ENCODE measurements at places on chromosomes 4 and X.

DNA sequence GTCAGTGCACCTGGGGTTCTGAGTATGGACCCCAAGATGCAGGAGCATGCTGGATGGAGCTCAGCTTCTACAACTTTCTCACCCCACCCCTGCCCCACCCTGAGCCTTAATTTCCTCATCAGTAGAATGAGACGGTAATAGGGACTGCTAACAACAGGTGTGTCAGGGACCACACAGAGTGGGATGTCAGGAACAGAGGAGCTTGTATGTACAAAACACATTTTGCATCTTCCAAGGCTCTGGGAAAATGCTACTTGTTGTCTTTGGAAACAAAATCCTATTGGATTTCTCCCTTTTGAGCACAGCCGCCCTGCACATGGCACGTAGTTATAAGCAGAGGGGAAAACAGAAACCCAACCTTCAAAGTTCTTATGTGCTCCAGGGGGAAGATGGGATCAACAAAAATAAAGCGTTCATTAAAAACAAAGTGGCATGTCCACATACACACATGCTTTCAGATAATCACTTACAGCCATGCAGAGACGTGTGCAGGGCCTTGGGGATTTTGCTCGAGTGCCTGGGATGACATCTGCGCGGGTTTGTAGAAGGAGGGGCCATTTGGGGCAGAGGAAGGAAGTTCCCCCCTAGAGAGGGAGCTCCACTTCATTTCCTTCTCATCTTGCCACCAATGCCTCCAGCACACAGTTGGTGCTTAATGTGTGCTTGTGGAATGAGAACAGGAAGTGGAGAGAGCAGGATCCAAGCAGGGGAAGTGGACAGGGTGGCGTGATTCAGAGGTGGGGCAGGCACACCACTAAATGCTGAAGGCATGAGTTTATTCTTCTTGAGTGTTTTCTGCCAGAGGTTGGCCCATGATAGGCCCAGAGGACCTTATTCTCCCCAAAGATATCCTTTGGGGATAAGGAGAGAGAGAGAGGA is 138.9 kb downstream of the SMIM20 start:
- no peak for DNase-seq

- peak; percentile 72 for DNase-seq
Observed at GRCh38 chr4:110663738-110664444, 41.0 kb upstream of the PITX2 start.

DNA sequence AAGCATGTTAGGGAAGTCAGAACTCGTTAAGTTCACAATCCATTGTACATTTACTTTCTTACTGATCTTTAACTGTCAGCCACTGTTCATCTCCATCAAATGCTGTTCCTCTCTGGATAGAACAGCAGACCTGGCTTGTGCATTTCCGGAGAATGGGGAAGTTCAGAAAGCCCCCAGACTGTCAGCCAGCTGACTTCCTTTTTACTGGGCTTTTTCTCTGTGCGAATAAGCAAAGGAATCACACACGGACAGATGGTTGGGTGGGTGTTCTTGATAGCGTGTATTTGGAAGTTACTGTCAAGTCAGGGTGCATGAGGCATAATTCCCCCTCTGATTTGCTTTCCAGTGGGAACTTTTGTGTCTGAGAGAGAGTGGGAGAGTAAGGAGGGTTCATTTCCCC is 56.8 kb downstream of the TSPAN7 start:
- no peak for DNase-seq

GRCh38 chr4:52932591-52933470 is 70.7 kb downstream of the RASL11B start:
- peak; percentile 48 for DNase-seq

DNA sequence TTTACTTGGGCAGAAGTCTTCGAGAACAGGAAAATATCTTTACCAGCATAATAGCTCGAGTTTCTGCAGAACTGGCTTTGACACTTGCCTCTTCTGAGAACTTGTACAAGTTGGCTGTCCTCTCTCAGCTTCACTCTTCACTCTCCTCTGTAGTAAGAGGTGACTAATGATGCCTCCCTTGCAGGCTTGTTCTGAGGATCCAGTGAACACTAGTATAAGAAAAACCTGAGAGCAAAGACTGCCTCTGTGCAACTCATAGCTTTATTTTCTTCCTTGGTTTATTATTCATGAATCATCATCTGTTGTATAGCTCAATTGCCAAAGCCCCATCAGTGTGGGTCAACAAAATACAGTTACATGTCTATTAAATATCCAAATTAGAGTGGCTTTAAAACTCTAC is 266.7 kb upstream of the CLNK start:
- DNase-seq, result peak; percentile 38

- DNase-seq, result no peak
Observed at GRCh38 chr4:14772388-14772787, 229.9 kb upstream of the CPEB2 start.

GRCh38 chrX:110600745-110601310 is 194.8 kb downstream of the CHRDL1 start:
- DNase-seq, result peak; percentile 86

DNA sequence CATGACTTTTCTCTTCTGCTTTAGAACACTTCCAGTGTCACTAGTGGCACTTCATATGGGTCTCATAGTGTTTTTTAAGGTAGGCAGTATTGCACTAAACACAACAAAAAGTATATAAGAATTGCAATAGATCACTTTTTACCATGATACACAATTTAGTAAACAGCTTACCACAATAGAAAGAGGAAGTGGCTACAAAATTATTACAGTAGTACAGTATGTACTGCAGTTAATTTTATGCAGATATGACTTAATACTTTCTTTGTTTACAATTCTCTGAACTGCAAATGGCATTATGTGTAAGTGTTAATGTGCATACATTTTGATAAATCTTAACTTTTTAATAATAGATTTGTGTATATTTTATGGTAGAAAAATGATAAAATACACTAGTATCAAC is 157.3 kb downstream of the RRAGB start:
- no peak for DNase-seq

- DNase-seq, result no peak
Observed at GRCh38 chr4:99821918-99822503, 5.4 kb downstream of the DAPP1 start.

DNA sequence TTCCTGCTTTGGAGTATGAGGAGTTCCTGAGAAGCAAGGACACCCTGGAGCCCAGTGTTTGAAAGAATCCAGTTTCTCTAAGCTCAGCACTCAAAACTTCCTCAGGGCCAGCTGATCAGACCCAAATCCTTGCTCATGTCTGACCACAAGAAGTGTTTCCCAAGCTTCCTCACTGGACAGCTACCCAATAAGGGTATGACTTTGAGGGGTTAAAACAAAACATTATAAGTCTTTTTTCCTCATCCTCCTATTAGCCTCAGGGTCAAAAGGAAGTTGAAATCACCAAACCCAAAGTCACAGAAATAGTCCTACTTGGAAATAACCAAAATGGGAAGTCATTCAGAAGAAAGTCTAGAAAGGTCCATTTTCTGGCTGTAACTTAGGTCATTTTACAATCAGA is 13.7 kb downstream of the ZBTB33 start:
- no peak for DNase-seq

- peak; percentile 46 for DNase-seq
Observed at GRCh38 chrX:48696909-48697727, 584 bp downstream of the SUV39H1 start.

- DNase-seq, result no peak
Observed at GRCh38 chr4:56513517-56513916, 7.9 kb downstream of the ARL9 start.

DNA sequence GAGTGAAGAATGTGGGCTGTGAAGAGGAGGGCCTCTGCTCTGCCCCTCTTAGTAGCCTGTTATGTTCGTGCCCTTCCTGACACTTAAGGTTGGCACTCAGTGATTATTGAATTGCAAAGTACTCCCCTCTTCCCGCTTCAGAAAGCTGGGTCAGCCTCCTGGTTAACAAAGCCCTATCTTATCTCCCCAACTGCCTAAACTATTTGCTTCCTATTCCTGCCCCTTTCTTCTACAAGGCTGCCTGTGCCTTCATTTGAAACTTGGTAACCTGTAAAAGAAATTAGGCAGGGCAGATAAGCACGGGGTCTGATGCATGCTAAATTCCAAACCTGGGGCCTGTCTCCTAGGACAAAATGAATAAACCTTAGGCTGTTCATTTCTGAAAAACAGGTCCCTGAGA is 23.1 kb upstream of the TMEM150C start:
- no peak for DNase-seq

DNA sequence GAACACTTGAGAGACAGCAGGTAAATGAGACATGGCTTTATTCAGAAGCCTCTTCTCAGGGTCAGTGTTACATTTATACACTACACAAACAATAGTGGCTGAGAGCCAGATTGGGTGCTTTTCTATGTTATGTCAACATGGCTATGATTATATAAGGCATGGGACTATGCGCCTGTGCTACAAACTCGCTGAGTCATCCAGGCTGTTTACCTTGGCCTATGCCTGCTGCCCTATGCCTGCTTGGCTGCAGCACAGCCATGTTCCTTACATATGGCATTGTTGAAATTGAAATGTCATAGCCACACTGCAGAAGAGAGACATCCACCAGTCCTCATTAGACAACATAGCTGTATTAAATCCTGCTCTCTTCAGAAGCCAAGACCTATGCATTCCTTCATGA is 236.3 kb upstream of the NWD2 start:
- peak; percentile 73 for DNase-seq

DNA sequence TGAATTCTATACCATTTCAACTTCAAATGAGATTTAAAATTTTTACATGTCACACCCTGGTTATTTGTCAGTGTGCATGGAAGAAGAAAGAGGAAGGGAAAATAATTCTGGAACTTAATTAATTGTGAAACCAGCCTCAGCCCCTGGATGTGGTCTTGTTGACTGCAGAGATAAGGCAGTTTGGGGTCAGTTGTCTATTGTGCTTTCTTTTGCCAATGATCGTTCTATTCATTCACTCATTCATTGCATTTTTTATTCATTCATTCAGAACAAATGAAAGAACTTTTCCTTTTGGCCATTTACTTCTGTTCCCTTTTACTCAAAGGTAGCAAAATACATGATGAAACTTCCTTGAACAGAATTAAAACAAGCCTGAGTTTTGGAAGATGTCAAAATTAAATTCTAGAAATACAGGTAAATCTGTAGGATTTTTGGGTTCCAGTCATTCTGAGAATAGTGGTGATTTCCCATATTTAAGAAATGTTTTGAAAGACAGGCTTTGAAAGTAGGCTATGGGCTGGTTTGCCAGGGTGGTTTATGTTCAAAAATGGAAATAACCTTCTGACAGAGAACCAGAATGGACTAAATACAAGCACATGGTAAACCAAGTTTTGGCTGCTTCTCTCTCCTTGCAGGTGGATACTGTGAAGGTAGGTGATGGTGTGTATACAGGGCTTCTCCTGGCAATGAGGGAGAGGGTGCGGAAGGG is 35.7 kb downstream of the PARM1 start:
- DNase-seq, result no peak

DNA sequence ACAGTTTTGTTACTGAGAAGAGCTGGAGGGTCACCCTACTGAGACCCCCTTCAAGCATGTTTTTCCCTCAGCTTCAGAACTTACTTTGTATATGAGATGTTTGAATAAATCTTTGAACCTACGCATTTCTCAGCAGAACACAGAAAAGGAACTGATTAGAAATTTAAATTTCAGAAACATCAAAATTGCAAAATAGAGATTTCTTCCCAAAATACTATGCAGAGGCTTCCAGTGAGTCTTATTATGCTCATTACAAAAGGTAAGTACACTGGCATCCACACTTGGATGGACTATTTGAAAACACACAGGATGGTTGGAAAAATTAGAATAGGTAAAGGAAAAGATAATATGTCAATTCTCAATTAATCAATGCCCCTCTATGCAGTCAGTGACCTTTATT is 91.2 kb downstream of the COX7B2 start:
- DNase-seq, result no peak

GRCh38 chr4:112704991-112705845 is 68.3 kb downstream of the LARP7 start:
- DNase-seq, result peak; percentile 48

DNA sequence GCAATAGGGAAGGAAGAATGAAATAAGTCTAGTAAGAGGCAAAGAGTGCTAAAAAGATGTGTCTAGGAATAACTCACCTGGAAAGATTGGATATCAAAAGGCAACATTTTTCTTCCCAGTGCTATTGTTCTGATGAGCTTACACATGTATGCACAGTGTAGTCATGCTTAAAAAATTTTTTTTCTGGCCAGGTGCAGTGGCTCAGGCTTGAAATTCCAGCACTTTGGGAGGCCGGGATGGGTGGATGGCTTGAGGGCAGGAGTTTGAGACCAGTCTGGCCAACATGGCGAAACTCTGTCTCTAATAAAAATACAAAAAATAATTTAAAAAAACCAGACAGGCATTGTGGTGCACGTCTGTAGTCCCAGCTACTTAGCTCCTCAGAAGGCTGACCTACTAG is 795.8 kb upstream of the IGFBP7 start:
- no peak for DNase-seq

DNA sequence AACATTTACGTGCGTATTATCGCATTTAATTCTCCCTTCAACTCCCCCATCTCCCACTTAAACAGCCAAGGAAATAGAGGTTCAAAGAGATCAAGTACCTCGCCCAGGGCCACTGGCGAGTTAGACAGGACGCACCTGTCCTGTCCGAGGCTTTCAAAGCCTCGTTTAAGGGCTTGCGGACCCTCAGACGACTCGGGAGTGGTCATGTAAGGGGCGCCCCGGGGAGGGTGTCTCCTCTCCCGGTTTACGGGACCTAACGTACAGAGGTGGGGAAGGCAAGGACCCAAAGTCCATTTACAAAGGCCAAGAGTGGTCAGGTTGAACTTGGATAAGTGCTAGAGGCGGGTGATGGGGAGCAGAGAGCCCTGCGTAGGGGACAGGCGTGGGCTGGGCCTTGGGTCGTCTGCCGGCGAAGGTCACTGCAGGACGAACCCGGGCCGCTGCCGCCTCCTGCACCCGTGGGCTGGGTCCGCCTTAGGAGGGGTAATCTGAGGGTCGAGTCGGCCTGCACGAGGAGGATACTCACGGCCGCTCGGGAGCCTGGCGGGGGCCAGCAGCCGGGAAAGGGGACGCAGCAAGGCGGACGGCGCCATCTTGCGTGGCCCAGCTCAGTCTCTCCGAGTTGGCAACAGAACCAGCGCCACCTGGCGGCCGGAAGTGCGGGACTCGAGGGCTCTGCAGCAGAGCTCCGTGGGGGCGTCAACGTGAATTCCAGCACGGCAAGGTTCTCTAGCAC is 5.9 kb upstream of the NAA15 start:
- DNase-seq, result peak; percentile 86

- DNase-seq, result no peak
Observed at GRCh38 chrX:106748377-106748776, 21.9 kb downstream of the RNF128 start.

- DNase-seq, result peak; percentile 31
Observed at GRCh38 chr4:86543560-86544309, 50.4 kb upstream of the PTPN13 start.

GRCh38 chr4:5709207-5709575 is 832 bp upstream of the EVC2 start:
- no peak for DNase-seq

All from HT1080 (cell line).